Activated CD8-positive, alpha-beta memory T cell treated with anti-CD3 and anti-CD28 coated beads for 1 hour (primary cell): ENCODE measurements at places on chromosomes 16 and 17.

DNA sequence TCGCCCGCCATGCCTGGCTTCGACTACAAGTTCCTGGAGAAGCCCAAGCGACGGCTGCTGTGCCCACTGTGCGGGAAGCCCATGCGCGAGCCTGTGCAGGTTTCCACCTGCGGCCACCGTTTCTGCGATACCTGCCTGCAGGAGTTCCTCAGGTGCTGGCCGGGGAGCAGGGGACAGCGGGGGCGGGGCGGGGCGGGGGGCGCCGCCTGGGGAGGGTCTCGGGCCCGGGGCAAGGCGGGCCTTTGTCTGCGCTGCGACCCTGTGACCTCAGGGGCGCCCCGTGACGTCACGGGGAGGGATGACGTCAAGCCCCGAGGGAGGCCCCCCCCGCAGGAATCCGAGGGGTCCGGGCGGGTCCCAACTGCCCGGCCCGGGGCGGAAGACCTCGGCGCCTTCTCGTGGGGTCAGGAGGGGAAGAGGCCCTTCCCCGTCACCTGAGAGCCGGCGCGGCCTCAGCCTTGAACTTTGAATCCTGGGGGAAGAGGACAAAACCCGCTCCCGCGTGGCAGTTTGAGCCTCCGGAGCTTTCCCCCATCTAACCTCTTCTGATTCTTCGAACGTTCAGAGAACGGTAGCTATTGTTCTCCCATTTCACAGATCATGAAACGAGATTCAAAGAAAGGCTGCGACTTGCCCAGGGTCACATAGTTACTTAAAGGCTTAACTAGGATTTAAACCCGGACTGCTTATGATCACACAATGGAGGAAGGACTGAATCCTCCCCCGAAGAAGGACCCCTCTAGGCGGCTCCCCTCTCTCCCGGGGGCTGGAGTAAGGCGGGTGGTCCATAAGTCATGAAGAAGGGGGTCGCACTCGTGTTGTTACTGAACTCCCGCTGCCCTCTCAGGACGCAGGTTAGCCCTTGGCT, 527 bp downstream of the TRAF4 start:
- no peak for DNase-seq

DNA sequence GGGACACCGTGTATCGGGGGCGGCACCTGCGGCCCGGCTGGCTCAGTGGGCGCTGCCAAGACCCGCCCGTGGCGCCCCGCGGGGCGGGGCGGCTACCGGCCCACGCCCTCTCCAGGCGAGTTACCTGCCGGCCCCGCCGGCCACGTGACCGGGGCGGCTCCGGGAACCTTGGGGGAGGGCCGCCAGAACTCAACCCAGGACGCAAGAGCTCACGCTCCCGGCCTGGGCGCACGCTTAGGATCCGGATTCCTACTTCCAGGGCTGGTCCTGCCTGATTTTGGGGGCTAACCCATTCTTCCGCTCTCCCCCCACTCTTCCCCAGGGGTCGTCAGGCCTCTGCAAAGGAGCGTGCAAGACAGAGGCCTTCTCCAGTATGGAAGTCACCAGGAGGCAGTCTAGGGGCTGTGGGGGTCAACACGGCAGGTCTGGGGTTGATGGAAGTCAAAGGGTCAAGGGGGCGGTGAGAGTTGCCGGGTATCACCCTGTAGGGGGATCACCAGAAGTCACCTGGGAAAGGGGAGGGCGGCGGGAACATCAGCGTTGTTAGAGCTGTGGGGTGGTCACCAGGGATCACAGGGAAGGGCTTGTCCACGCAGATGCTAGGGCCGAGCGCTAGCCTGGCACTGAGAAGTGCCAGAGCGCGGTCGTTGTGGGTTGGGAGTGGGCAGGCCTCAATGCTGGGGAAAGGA, 354 bp upstream of the ESRP2 start:
- no peak for DNase-seq

- no peak for DNase-seq
These were observed 6.0 kb downstream of the CLEC16A start for GRCh38 chr16:10950393-10950792.

DNA sequence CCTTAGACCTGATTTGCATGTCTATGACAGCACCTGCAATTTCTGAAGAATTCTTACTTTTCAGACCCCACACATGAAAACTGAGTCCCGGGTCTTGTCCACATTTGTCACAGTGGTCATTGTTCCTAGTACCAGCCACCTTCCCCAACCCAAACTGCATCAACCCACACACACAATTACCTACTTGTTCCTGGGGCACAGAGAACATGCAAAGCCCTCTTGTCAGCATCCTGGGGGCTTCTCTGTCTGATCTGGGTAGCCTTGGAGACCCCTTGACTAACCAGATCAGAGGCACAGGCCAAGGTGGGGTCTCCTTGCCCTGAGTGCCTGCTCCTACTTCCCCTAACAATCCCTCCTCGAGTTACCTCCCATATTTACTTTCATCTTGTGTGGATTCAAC, 36.7 kb upstream of the PIK3R6 start:
- DNase-seq = no peak

DNA sequence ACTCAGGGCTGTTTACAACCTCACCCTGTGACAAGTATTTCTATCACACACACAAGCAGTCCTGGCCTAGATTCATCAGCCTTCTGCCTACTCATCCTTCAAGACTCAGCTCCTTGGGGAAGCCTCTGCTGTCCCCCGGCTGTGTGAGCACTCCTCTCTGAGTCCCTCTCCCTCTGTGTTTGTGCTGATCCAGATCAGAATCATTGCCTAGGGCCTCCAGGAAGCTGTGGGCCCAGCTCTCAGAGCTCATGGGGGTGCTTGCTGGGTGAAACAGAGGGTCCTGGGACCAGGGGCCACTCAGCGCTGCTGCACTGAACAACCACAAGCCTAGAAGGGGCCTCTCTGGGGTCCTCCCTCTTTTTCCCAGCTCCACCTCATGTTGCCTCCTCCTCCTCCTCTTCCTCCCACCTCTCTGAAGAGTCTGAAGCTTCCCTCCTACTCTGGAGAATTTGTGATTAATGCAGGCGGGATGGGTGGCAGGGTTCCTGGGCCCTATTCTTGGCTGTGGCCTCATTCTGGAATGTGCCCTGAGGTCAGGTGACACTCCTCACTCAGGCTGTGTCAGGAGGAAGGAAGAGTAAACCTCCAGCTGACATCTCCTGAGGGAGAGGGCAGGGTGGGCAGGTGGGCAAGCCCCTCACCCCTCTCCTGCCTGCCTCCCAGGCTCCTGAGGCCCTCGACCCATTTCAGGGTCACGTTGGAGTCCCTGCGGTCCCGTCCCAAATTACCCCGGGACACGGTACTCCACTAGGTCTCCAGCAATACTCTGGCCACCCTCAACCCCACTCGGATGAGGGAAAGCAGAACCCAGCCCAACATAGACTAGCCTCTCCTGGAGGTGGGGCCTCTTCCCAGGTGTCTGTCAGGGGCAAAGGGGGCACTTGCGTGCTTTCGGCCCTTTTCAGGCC, 10.1 kb downstream of the WFIKKN2 start:
- DNase-seq = no peak

GRCh38 chr17:70323269-70323668, 153.9 kb downstream of the KCNJ2 start:
- no peak for DNase-seq

DNA sequence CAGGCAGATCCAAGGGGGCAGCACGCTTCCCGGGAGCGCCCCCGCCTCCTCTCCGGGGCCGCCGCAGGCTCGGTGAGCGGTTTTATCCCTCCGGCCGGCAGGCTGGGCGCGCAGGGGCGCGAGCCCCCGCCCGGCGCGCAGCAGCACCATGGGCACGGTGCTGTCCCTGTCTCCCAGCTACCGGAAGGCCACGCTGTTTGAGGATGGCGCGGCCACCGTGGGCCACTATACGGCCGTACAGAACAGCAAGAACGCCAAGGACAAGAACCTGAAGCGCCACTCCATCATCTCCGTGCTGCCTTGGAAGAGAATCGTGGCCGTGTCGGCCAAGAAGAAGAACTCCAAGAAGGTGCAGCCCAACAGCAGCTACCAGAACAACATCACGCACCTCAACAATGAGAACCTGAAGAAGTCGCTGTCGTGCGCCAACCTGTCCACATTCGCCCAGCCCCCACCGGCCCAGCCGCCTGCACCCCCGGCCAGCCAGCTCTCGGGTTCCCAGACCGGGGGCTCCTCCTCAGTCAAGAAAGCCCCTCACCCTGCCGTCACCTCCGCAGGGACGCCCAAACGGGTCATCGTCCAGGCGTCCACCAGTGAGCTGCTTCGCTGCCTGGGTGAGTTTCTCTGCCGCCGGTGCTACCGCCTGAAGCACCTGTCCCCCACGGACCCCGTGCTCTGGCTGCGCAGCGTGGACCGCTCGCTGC, 832 bp downstream of the CDK5R1 start:
- no peak for DNase-seq

GRCh38 chr17:80833952-80834892, 157.4 kb upstream of the CHMP6 start:
- no peak for DNase-seq

GRCh38 chr17:60901806-60902205, 224.2 kb downstream of the BCAS3 start:
- DNase-seq = no peak

DNA sequence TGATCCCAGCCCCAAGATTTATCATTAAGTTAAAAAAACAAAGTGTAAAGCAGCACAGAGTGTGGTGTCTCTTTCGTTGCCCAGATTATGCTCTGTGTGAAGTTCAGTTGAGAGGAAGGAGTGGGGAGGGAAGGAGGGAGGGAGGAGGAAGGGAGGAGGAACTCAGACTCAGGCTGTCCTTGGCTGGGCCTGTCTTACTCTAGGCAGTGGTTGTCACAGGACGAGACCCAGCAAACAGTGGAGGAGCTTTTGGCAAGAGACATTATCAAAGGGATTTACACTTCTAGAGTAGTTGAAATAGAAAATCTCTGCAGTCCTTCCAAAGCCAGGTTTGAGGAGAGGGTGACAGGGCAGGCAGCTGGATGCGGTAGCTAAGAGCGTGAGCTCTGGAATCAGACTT, 27.8 kb downstream of the KNOP1 start:
- no peak for DNase-seq
